Gastroesophageal sphincter (tissue), 4 donors: ENCODE measurements at places on chromosomes 3 and 15. TPM values are rescaled to one million over a fixed set of nuclear protein-coding genes. Genes with fewer than 3 reads are reported as not detected.

The ACSBG1 gene
- 2.1 TPM for total RNA-seq

The FOXP1 gene
- 169 TPM for total RNA-seq

The STARD9 gene
- 31.1 TPM for total RNA-seq

The TUSC7 gene
- not detected for total RNA-seq

The PTX3 gene
- total RNA-seq = 9.1 TPM

The CYP11A1 gene
- 3.7 TPM for total RNA-seq

The AMIGO3 gene
- total RNA-seq = 0.31 TPM

The ADGRG7 gene
- total RNA-seq = not detected

The CD96 gene
- 0.99 TPM for total RNA-seq
